ENCODE measurements at places on chromosomes 16 and 17.

GRCh38 chr17:82844796-82845162, 5.0 kb upstream of the ZNF750 start:
- no peak for DNase-seq

DNA sequence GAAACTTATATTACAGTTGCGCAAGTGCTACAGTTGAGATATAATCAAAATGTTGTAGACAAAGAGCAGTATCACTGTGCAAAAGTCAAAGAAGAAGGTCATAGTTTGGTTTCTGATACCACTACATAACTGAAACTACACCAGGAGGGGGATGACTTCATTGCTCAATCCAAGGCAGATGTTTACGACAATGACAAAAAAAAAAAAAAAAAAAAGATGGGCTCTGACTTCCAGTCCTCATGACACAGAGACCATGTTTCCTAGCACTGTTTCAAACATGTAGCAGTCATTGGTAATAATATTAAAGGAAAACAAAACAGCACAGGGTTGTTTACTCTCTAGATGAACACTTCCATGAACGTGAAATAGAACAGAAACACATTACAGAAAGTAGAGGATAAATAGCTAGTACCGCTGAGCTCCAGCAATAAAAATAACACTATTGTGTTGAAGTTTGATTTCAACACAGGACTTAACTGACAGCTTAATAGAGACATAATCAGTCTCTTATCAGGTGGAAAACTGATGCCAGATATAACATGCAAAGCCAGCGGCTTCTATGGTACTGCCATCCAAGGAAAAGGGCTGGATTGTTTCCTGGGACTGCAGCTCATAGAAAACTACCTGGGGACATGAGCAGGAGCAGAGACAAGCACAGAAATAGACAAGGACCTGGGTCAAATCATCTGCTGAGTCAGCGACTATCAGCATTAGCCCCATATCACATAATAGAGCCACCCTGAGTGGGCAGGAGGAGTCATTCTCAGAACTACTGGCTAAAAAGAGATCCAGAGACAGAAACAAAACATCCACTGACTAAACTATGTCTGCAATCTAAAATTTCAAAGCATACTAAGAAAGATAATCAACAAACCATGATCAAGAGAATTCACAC, 463.6 kb upstream of the SOX9 start:
- no peak for DNase-seq

GRCh38 chr16:3101018-3101840, 2.1 kb upstream of the ZSCAN10 start:
- no peak for DNase-seq

DNA sequence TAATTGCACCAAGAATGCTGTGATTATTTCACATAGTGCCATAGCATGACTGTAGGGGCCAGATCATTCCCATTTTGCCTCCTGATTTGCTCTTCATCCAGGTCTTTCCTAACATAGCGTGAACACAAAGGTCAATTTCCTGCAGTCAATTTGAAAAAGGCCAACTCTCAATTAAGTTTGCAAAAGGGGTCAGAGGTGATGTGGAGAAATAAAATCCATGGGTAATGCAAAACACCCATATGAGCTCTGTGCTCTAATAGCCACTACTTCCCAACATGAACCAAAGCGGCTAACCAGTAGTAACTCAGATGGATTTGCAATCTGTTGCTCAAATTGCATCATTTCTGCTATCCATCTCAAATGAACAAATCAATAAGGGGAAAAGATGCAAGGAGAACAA, 275.5 kb upstream of the SOX9 start:
- no peak for DNase-seq

DNA sequence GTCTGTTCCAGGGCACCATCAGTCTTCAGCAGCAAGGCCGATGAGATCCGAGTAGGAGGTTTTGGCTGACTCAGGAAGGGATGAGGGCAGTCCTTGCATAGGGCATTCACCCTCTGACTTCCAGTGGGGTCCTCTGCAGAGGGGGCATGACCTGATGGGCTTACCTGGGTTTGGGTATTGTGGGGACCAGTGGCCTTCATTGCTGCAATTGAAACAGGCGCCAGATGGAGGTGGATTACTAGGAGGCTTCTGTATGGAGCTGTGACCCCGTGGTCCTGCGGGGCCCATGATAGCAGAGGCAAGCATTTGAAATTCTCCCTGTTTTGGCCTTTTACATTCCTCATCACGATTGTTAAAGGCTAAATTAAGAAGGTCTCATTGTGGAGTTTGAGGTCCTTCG, 2448.7 kb downstream of the TP53TG3F start:
- DNase-seq = no peak

- DNase-seq = peak; percentile 39
These were observed at the start of gene RNF157 for GRCh38 chr17:76240461-76241203. RNF157 (minus strand) TSS chr17:76240493; CDS start chr17:76240240, 253 bp downstream.

GRCh38 chr16:12672986-12673385, 130.7 kb downstream of the CPPED1 start:
- no peak for DNase-seq

DNA sequence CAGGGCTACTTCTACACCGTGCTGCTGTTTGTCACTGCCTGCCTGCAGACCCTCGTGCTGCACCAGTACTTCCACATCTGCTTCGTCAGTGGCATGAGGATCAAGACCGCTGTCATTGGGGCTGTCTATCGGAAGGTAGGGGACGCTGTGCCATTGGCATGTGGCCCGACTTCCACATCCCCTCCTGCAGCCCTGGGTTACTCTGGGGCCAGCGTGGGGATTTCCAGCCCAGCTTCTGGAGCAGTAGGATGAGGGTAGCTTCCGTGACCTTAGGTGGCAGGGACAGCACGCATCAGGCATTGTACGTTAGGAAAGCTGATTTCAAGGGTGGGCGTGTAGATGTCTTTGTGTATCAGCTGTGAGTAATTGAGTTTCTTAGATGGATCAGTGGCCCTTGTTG, 96.5 kb downstream of the ABCC1 start:
- no peak for DNase-seq

GRCh38 chr17:44343510-44344209, 1.4 kb upstream of the GRN start:
- DNase-seq = no peak

- DNase-seq = peak; percentile 49
These were observed at the start of gene ICAM2 for GRCh38 chr17:64020056-64020766. ICAM2 (minus strand) TSS chr17:64020633; CDS start chr17:64006691, 13,942 bp downstream.

- DNase-seq = no peak
These were observed 211.5 kb upstream of the TOX3 start for GRCh38 chr16:52758473-52758855.

DNA sequence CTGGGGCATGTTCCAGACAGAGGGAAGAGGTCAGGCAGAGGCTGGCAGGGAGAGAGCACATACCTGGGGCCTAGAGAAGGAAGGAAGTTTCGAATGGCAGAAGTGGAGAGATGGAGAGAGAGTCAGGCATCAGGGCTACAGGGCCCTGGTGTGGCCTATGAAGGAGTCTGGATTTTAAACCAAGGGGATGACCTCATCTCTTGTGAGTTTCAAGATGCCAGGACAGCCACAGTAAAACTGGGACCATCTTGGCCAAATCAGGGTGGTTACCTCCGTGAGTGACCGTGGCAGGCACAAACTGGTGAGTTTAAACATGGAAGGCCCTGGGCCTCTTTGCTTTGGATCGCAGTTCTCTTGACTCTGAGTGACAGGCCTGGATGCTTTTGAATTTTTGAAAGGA, 7.6 kb upstream of the ATP2C2 start:
- DNase-seq = no peak

GRCh38 chr17:1197781-1198490, 18.2 kb upstream of the ABR start:
- no peak for DNase-seq

GRCh38 chr17:8014558-8014850, 12.1 kb downstream of the GUCY2D start:
- no peak for DNase-seq

- no peak for DNase-seq
These were observed 456 bp downstream of the SMURF2 start for GRCh38 chr17:64661726-64661975.
